ENCODE measurements at places on chromosomes 1 and 21.

- peak; percentile 97 for DNase-seq
These were observed at the start of gene NRIP1 for GRCh38 chr21:15064576-15065391. TSS of gene NRIP1 (minus strand) at chr21:15065000. CDS start at chr21:14968192, 96,808 bp downstream.

GRCh38 chr1:119275145-119276134 is 93.1 kb upstream of the HAO2 start:
- peak; percentile 74 for DNase-seq

- DNase-seq = peak; percentile 31
These were observed 12.7 kb downstream of the SLC37A1 start for GRCh38 chr21:42526379-42526727.

DNA sequence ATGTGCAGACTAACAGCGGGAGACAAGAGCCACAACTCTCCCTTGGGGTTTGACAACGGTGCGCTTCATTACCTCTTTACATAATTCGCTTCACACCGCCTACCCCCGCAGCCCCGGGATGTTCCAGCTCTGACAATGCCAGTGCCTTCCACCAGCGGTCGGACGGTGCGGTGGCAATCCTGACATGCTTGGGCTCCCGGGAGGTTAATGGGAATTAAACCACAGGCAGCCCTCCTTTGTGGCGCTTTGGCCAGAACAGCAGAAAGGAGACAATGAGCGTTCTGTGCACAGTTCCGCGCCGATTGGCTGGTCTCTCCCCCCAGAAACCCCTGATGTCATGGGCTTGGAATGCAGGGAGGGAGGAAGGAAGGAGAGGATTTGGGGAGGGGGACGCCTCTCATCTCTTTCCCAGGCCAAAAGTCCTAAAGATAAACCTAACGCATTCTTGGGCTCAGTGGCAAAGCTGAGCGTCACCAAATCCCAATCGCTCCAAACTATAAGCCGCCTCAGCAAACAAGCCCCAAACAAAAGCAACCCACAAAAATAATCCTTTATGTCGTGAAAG is 1.3 kb downstream of the CNN3 start:
- peak; percentile 98 for DNase-seq

DNA sequence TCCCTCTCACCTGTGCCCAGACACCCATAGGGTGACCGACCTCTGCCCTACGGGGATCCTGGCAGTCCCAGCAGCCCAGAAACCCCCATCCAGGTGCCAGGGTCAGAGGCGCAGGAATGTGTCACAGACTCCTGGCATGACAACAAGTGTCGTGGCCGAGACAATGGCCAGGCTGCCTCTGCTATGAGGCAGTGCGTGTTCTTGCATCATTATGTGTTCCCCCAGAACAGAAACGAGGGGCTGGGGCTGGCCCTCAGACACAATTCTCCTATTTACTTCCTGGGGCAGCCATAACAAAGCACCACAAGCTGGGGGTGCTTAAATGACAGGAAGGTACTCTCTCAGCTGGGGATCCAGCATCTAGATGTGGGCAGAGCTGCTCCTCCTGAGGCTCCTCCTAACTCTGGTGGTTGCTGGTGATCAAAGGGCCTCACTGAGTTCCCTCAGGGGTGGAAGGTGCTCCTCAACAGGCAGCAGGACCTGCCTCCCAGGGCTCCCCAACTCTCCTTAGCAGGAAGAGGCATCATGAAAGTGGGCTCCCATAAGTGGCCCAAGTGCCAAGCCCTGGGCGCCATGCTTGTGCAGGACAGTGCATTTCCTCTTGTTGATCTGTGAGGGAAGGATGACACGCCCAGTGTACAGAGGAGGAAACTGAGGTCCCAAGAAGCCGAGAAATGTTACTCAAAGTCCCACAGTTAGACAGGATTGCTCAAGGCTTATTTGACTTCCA is 24.2 kb upstream of the BACE2 start:
- no peak for DNase-seq

Measured in eye (tissue), 1 donor.